ENCODE measurements at places on chromosomes 2 and 18.

DNA sequence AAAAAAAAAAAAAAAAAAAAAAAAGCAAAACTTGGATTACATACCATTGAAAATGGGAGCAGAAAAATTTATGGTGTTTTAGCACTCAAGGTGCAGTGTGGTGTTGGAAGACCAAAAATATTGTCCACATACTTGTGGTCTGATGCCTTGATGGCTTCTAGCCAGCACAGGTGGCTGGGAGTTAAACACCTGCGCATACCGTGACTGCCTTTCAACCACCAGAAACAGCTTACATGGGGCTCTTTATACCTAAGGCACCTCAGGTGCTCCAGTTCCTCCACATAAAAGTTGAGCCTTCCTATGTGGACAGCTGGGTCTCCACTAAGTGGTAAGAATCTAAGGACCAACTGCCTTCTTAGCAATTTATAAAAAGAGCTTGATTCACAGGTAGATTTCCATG, 802.6 kb upstream of the CELF4 start:
- no peak for DNase-seq

GRCh38 chr2:239245872-239246721, 154.7 kb downstream of the HDAC4 start:
- DNase-seq, result no peak

GRCh38 chr2:134791616-134792015, 46.8 kb upstream of the ACMSD start:
- peak; percentile 19 for DNase-seq

GRCh38 chr2:3201281-3201680, 176.3 kb downstream of the EIPR1 start:
- no peak for DNase-seq

GRCh38 chr2:180291552-180292421, 284.7 kb upstream of the CWC22 start:
- DNase-seq, result no peak

DNA sequence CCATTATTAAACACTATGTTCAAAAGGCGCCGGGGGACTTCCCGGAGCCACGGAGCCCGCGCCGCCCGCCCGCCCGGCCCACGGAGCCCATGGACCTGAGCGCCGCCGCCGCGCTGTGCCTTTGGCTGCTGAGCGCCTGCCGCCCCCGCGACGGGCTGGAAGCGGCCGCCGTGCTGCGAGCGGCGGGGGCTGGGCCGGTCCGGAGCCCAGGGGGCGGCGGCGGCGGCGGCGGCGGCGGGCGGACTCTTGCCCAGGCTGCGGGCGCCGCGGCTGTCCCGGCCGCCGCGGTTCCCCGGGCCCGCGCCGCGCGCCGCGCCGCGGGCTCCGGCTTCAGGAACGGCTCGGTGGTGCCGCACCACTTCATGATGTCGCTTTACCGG, 197 bp downstream of the GDF7 start:
- no peak for DNase-seq

DNA sequence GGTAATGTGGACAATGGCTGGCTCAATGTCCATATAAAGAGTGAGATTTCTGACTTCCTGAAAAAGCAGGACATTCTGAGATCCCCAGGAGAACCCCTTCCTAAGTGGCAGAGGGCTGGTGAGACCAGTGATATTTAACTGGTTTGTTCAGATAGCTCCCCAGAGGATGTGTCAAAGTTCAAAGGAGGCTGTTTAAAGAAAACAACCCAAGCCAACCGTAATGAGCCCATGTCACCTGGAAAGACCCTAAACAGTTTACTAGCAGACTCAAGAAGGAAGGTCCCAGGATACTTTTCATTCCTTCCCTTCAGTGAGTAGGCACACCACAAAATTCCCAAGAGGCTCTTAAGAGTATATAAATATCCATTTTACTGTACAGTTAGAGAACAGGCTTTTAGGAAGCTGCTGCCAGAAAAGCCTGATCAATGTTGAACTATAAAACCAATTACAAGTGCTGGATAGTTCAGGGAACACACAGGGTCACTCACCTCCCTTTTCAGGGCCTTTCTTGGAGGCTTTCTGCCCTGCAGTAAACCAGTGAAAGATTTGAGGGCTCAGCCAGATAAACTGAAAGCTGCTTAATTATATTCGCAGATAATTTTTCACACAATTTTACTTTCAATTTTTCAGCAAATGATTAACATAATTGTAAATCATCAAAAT, 293.5 kb downstream of the ASXL3 start:
- no peak for DNase-seq

- peak; percentile 24 for DNase-seq
Measured at GRCh38 chr2:121095257-121096080, 189.5 kb downstream of the TFCP2L1 start.

- no peak for DNase-seq
Measured at GRCh38 chr2:46701152-46701551, 214.5 kb downstream of the MCFD2 start.

GRCh38 chr18:21391074-21391673, 149.1 kb downstream of the GREB1L start:
- no peak for DNase-seq

GRCh38 chr2:134307334-134307733, 53.5 kb downstream of the MGAT5 start:
- DNase-seq, result no peak

DNA sequence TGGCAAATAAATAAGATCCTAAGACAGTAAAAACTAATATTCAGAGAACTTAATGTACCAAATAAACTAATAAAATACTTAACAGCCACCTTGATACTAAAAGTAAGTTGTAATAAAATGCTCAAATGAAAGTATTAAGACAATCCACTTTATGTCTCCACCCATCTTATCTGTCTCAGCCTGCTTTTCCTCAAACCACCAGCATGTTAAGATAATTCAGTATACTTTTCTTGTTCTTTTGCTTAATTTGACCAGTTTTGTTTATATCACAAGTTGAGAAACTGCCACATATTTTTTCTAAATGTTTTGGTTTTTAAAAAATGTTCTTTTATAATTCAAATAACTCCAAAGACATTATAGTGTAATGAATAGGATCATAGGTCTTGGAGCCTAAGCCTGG, 142.0 kb downstream of the MBD5 start:
- no peak for DNase-seq

DNA sequence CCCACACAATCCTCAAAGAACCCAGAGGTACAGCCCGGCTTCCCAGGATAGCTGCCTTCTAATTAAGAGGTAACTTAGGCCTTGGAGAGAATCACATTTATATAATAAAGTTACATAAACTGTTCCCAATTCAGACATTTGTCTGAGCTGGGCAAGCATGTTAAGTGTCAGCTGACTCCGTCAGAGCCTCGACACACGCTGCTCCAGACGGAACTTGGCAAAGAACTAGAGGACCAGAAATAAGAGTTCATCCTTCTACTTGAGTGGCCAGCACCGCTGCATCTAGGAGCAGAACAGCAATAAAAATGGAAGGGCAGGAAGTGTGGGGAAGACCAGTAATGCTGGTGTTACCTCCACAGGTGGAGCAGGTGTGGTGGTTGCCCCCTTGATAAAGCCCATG, 80.5 kb downstream of the MYO5B start:
- DNase-seq, result no peak

DNA sequence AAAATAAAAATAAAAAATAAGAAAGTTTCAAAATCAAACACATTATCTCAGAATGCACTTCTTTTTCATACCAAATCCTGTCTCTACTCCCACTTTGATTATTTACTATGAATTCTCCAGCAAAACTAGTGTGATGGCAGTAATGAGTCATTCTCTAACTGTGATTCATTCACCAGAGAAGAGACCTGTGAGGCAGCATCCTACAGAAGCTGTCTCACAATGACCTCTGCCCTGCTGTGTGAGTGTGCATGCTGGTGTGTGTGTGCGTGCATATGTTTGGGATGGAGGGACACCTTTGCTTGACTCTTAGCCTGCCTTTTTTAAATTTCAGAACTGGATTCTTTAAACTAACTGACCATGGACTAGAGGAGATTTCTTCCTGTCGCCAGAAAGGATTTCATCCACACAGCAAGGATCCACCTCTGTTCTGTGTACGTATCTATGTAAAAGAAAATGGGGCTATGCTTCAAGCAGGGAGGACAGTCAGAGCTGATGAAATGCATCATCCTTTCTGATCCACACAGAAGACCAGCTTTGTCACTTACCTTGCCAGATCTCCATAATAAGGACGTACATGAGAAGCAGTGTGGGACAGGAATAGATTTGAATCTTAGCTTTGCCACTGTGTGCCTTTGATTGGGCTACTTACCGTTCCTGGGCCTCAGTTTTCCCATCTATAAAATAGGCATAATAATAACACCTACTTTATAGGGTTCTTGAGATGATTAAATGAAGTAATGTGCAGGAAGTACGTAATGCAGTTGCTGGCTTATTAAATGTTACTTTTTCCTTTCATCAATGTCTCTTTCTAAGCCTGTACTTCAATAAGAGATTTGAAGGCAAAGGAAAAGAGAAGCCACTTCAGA, 31.2 kb downstream of the STAMBP start:
- DNase-seq, result no peak

GRCh38 chr2:102544182-102544581, 71.2 kb downstream of the SLC9A4 start:
- DNase-seq, result no peak

DNA sequence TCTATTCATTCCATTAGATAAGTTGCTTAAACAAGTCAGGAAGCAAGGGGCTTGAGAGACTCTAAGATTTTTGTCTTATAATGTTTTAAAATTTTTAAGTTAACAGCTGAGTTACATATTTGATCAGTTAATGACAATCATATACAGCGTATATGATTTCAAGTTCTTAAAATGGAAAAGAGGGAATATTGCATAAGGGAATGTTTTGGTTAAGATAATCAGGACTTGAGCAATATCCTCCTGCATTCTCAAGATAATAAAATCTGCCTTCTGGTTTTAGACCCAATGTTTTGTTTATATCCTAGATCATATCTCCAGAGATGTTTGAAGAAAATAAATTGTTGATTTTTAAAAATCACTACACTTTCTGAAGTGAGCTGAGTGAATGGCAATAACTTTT, 13.4 kb upstream of the DYNC1I2 start:
- no peak for DNase-seq

DNA sequence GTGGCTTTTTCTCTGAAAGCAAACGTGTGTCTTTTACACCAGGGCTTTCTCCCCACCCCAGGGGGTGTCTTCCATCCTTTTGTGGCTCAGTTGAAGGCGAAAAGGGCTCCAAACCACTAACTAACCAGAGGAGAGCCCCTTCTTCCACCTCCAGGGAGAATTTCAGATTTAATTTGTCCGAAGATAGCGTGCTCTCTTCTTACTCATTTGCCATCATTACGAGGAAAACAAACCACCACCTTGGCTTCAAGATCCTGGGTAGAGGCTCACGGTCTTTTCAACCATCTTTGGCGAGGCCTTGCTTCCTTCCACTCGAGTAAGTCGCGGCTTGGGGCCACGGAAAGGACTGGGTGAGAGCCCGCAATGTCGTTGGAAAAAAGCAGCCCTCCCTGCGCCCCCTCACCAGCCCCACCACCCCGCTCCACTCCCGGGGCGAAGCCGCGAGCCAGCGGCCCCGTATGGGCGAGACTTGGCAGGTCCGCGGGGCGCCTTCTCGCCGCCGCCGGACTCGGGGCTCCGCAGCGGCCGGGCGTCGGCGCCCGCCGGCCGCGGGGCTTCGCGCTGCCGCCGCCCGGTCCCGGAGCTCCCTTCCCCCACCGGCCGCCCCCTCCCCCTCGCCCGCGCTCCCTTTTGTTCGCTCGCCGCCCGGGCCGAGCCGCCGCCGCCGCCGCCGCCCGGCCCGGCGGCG, 1.7 kb upstream of the ZNF532 start:
- peak; percentile 52 for DNase-seq

- DNase-seq, result no peak
Measured at GRCh38 chr2:15145046-15145817, 415.9 kb downstream of the NBAS start.

GRCh38 chr2:161369311-161369710, 46.8 kb upstream of the TBR1 start:
- DNase-seq, result no peak

DNA sequence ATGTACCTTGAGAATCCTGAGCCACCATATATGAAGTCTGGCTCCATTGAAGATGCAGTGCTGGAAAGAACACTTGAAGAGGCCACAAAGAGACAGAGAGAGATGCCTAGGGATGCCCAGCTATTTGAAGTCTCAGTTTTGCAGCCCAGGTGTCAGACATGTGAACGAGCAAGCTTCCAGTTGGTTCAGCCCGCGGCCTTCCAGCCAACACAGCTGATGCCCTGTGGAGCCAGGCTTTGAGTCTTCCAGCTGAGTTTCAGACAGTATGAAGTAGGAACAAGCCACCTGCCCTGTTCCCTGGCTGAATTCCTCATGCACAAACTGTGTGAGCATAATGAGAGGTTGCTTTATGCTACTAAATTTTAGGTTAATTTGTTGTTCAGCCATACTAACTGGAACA, 108.8 kb downstream of the SPHKAP start:
- no peak for DNase-seq

- no peak for DNase-seq
Measured at GRCh38 chr2:59732871-59733566, 820.4 kb downstream of the BCL11A start.

DNA sequence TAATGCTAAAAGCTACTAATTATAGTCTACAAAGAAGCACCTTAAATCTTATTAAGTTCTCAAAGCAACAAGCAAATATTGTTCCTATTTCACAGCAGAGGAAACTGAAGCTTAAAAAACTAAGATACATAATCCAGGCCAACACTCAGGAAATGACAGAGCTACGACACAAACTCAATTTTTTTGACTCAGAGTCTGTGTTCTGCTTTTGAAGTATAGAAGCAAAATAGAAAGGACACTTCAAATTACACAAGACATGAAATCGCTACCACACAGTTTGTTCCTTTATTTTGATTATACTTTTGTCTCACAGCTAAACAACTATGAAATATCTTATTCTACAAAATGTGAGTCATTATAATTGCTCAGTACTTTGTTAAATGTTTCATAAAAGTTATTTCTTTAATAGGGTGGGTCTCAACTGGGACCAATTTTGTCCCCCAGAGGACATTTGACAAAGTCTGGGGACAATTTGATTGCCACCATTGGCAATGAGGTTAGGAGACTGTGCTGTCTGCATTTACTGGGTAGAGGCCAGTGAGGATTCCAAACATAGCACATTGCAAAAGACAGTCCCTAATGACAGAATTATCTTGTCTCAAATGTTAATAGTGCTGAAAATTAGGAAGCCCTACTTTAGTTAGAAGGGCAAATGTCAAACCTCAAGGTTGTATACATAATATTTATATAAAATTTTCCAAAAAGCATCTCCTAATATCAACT, 101.5 kb upstream of the GRB14 start:
- DNase-seq, result no peak

- DNase-seq, result no peak
Measured at GRCh38 chr18:57910817-57911216, 107.7 kb upstream of the ATP8B1 start.

DNA sequence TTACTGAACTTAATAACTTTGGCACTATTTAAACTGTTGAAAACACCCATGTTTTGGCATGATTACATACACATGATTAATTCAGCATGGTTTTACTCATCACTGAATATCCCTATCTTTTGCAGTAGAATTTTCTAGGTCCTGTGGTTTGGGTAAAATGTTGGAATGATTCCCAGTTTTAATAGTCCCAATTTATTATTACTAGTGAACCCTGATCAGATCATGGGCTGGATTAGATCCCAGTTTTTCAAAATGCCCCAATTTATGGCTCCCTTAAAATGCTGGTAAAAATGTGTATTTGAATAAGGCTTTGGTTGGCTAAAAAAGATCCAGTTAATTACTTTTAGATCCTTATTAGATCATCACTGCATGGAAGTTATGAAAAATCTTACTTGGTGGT, 273.6 kb upstream of the NRP2 start:
- no peak for DNase-seq

All from C1 segment of cervical spinal cord (tissue), 14 donors.